ENCODE measurements at places on chromosomes 3 and 15.
A peak's percentile ranks its signal among the peaks of the same experiment; 100 is the strongest.

- no peak for DNase-seq
These were observed 44.5 kb upstream of the MAGEF1 start for GRCh38 chr3:184756151-184757021.

DNA sequence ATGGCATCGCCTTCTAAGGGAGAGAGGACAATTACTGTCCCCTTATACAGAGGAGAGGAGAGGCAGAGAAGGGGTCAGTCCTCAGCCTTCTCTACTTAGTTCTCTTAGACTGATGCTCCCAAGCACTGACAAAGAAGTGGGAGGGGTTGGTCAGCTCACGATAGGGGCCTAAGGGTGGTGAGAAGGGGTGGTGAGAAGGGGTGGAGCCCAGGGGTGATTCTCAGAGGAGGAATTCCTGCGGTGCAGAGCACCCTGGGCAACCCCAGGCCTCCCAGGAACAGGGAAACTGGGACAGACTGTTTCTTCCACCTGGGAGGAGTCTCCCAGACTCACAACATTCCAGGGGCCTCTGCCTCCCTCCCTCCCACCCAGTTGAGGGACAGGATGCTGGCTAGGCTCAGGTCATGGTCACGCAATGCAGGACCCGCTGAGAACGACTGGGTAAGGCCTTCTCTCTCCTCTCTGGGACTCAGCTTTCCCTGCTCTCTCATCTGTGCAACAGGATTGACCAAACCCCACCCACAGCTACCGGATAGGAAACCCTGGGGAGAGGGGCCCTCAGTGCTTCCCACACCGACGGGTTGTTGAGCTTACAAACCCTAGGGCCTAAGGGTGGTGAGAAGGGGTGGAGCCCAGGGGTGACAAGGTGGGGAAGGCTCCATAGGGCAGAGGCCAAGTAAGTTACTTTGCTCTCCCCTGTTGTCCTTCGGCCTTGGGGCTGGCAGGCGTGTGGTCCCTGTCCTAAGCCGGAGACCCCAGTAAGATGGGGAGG lies 1.5 kb downstream of the TPRA1 start:
- peak; percentile 80 for DNase-seq

- DNase-seq, result no peak
These were observed 12.2 kb downstream of the ZIC1 start for GRCh38 chr3:147421184-147421912.

GRCh38 chr3:122515870-122516269 lies 1.1 kb upstream of the KPNA1 start:
- no peak for DNase-seq

GRCh38 chr3:12299026-12299425 lies 10.2 kb downstream of the PPARG start:
- DNase-seq, result no peak

Data from foreskin fibroblast (primary cell).